Sigmoid colon (tissue), 7 donors: ENCODE measurements at places on chromosomes 7 and 10.

- DNase-seq, result no peak
Measured at GRCh38 chr10:98431016-98431415, 15.7 kb downstream of the HPS1 start.

- no peak for DNase-seq
Measured at GRCh38 chr7:3188946-3189345, 112.1 kb upstream of the SDK1 start.

- DNase-seq, result no peak
Measured at GRCh38 chr7:46291050-46291438, 370.0 kb upstream of the IGFBP3 start.

- peak; percentile 9 for DNase-seq
Measured at GRCh38 chr7:71386152-71386785, 254.3 kb downstream of the GALNT17 start.

DNA sequence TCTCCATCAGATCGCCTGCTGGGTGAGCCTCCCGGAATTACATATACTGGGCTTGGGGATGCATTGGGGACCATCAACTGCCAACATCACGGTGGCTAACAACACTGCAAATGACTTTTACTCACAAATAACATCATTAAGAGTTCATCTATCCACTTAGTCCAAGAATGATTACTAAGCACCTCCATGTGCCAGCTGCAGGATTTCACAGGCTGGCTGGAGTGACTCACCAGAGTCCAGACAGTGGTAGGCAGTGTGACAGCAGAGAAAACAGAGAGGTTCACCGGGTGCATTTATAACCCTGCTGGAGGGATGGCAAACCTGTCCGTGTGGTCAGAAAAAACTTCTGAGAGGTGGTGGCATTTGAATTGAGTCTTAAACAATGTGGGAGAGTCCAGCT is 3.2 kb upstream of the IGFBP3 start:
- no peak for DNase-seq

- DNase-seq, result peak; percentile 78
Measured at GRCh38 chr7:2019711-2020511, 212.8 kb downstream of the MAD1L1 start.

GRCh38 chr10:80492848-80493521 is 38.9 kb downstream of the TSPAN14 start:
- no peak for DNase-seq

GRCh38 chr10:10508211-10508610 is 509.5 kb upstream of the CELF2 start:
- no peak for DNase-seq

- no peak for DNase-seq
Measured at GRCh38 chr7:134723892-134724291, 55.5 kb upstream of the CALD1 start.
